ENCODE measurements at places on chromosomes 12 and 14. TPM values are rescaled to one million over a fixed set of nuclear protein-coding genes. Genes with fewer than 3 reads are reported as not detected.

The ACACB gene
- 6.4 TPM for total RNA-seq

The KCNMB4 gene
- 0.63 TPM for total RNA-seq

The EDDM3A gene
- total RNA-seq = not detected

The ITGA7 gene
- 2.0 TPM for total RNA-seq

The TRHDE gene
- total RNA-seq = 0.21 TPM

The RERG gene
- not detected for total RNA-seq

The PTPRB gene
- total RNA-seq = 0.21 TPM

The DPPA3 gene
- not detected for total RNA-seq

The LRTM2 gene
- 0.10 TPM for total RNA-seq

The EPYC gene
- total RNA-seq = not detected

The SELPLG gene
- 36.8 TPM for total RNA-seq

The CCDC38 gene
- not detected for total RNA-seq

The LUM gene
- 0.10 TPM for total RNA-seq

The UNC119B gene
- total RNA-seq = 5.6 TPM

The CLEC2A gene
- not detected for total RNA-seq

The COL2A1 gene
- total RNA-seq = not detected

The TMEM132D gene
- total RNA-seq = under 0.01 TPM

The HOXC11 gene
- total RNA-seq = not detected

The ARHGAP9 gene
- 77.6 TPM for total RNA-seq

The NANOG gene
- total RNA-seq = not detected

The IL26 gene
- total RNA-seq = 0.21 TPM

The RAD51AP1 gene
- total RNA-seq = 1.0 TPM

The NINJ2 gene
- 8.4 TPM for total RNA-seq

The TTC8 gene
- total RNA-seq = 2.0 TPM

The TRPV4 gene
- 0.31 TPM for total RNA-seq

The FNTB gene
- 3.5 TPM for total RNA-seq

The LRFN5 gene
- total RNA-seq = not detected

The TMTC2 gene
- 7.2 TPM for total RNA-seq

The FAM222A gene
- 1.0 TPM for total RNA-seq

The GLIPR1 gene
- 92.7 TPM for total RNA-seq

The PIWIL1 gene
- not detected for total RNA-seq

The SIX6 gene
- total RNA-seq = not detected

The KIF5A gene
- 0.21 TPM for total RNA-seq

The ATG2B gene
- 29.8 TPM for total RNA-seq

The AMN gene
- 0.84 TPM for total RNA-seq

The TC2N gene
- total RNA-seq = 133 TPM

The COQ10A gene
- 14.8 TPM for total RNA-seq

The CCDC177 gene
- total RNA-seq = not detected

The TMEM119 gene
- total RNA-seq = 1.4 TPM

The PKP2 gene
- total RNA-seq = 0.84 TPM

The RERGL gene
- total RNA-seq = not detected

The STAT6 gene
- total RNA-seq = 68.1 TPM
